ENCODE measurements at places on chromosomes 4 and X.

DNA sequence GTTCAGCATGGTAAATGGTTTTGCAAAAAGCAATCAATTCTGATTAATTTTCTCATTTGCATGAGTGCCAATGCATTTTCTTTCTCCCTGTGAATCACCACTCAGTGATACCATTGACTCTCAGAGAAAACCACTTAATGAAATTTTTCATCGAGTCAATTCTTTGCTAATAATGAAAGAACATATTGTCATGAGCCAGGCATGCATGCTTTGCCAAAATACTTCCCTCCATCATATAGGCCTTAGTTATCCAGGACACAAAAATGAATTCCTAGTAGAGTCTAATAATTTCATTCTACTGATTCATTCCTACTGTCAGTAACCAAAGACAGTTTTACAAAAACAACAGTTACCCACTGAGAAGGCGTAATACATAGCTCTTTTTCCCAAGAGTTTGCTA, 680.0 kb downstream of the TRIML1 start:
- no peak for DNase-seq
- no peak overlapping the region for H3K27ac ChIP-seq
- H3K4me1 ChIP-seq: no peaks in the 10 kb centered on the region
- H3K36me3 ChIP-seq: no peaks in the 10 kb centered on the region

DNA sequence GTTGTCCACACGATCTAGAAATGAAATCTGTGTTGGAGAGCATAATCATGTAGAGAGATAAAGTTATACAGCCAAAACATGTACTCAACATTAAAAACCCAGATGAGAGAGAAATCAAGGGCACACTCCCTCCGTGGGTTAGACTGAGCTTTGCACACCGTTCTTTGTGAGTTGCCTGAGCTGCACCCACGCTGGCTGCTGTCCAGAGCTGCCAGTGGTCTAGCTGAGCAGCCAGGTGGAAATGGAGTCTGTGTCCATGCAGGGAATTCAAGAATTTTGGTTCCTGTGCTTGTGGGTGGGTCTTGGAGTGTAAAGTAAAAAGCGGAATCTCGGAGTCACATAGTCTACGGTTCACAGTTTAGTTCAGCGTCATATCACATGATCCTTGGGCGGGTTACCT, 84.6 kb downstream of the GPR143 start:
- no peak overlapping the region for H3K27ac ChIP-seq
- no peak overlapping the region for H3K4me3 ChIP-seq
- peaks cover 12% of the 10 kb centered on the region for H3K36me3 ChIP-seq
- no peak for DNase-seq

- H3K36me3 ChIP-seq: no peaks in the 10 kb centered on the region
- no peak for DNase-seq
- no peaks in the 10 kb centered on the region for H3K4me1 ChIP-seq
- H3K27ac ChIP-seq: no peak overlapping the region
Measured at GRCh38 chrX:17372052-17372451, 2.9 kb upstream of the NHS start.

- no peak for DNase-seq
- H3K27me3 ChIP-seq: no peaks in the 10 kb centered on the region
- H3K36me3 ChIP-seq: no peaks in the 10 kb centered on the region
Measured at GRCh38 chr4:59381591-59381990, 1818.5 kb upstream of the ADGRL3 start.

- DNase-seq: no peak
- H3K4me1 ChIP-seq: no peaks in the 10 kb centered on the region
- no peaks in the 10 kb centered on the region for H3K27me3 ChIP-seq
Measured at GRCh38 chr4:97507587-97508245, 635.6 kb downstream of the STPG2 start.

- no peaks in the 10 kb centered on the region for H3K27me3 ChIP-seq
- no peaks in the 10 kb centered on the region for H3K4me1 ChIP-seq
- H3K36me3 ChIP-seq: no peaks in the 10 kb centered on the region
- no peak for DNase-seq
- H3K27ac ChIP-seq: no peak overlapping the region
- H3K4me3 ChIP-seq: no peak overlapping the region
Measured at GRCh38 chr4:52788806-52789205, 37.6 kb upstream of the ERVMER34-1 start.

DNA sequence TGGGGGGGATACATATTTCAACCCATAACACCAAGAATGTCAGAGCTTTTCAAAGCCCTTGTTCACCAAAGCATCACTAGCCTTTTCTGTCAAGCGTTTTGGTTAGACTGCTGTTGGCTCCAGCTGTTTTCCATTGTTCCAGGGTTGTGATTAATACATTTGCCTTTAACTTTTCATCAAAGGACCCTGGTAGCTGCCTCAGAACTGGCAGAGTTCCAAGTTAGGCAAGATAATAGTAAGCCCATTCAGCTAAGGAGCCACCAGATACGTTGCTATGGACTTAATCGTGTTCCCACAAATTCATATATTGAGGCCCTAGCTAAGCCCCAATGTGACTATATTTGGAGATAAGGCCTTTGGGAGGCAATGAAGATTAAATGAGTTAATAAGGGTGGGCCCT, 37.1 kb downstream of the ENOPH1 start:
- H3K27me3 ChIP-seq: no peaks in the 10 kb centered on the region
- DNase-seq: no peak
- H3K36me3 ChIP-seq: peaks cover 20% of the 10 kb centered on the region
- no peak overlapping the region for H3K27ac ChIP-seq
- H3K4me3 ChIP-seq: no peak overlapping the region
- no peaks in the 10 kb centered on the region for H3K4me1 ChIP-seq

GRCh38 chr4:86536151-86536550, 58.0 kb upstream of the PTPN13 start:
- H3K36me3 ChIP-seq: no peaks in the 10 kb centered on the region
- no peaks in the 10 kb centered on the region for H3K27me3 ChIP-seq
- no peak for DNase-seq
- H3K4me3 ChIP-seq: no peak overlapping the region
- H3K27ac ChIP-seq: no peak overlapping the region

- H3K27ac ChIP-seq: no peak overlapping the region
- H3K4me1 ChIP-seq: no peaks in the 10 kb centered on the region
- H3K4me3 ChIP-seq: no peak overlapping the region
Measured at GRCh38 chr4:68773699-68774098, 42.1 kb upstream of the UGT2B10 start.

DNA sequence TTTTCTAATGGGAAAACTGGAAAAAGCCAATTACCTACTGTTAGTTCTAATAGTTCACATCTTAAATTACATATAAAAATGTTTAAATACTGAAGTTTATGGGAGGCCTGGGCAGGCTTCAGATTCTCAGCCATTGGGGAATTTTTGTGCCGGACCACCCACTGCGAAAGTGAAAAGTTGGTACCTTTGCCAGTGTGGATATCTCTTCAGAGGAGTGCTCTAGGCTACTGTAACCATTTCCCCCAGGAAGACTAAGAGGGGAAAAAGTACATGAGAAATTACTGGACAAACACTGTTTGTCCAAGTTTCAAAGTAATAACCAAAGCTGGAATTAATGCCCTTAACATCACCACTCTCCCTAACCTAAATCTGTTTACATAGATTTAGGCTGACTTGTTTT, 20.8 kb downstream of the PITX2 start:
- H3K27me3 ChIP-seq: no peaks in the 10 kb centered on the region
- H3K4me3 ChIP-seq: no peak overlapping the region
- H3K36me3 ChIP-seq: no peaks in the 10 kb centered on the region
- DNase-seq: no peak

- no peaks in the 10 kb centered on the region for H3K4me1 ChIP-seq
- no peak overlapping the region for H3K4me3 ChIP-seq
- no peak overlapping the region for H3K27ac ChIP-seq
- no peak for DNase-seq
- no peaks in the 10 kb centered on the region for H3K36me3 ChIP-seq
Measured at GRCh38 chrX:115367455-115367854, 77.9 kb downstream of the LUZP4 start.

DNA sequence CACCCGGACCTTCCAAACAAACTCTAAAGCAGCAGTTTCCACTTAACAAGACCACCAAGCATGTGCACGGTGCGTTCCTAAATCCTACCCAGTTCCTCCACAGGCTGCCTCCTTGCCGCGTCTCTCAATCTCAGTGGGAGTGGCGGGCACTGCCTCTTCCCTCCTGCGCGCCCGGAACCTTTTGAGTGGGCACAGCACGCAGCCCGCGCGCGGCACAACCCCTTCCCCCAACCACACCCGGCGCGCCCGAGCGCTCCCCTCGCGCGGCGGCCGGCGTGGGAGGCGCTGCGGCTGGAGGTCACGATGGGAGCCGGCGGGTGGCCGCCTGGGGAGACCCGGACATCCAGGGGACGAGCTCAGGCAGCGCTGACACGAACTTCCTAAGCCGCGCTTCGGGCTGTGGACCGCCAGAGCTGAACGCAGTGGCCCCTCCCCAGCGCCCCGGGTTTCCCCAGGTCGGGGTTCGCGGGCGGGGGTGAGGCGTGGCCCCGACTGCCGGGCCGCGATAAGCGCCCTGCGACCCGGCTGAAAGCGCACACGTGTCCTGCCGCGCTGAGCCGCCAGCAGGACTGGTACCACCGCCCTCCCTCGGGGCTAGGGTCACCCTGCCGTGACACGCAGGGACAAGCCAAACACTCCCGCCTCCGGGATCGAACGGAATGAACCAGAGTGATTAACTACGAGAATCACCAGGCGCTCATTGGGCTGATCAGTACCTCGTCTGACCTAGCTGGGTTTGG, at the start of gene ABCG2:
Gene ABCG2 (minus strand): TSS at position 151 of the 740 bp plus-strand sequence. CDS start 18,644 bp downstream, outside the sequence.
- no peaks in the 10 kb centered on the region for H3K36me3 ChIP-seq
- H3K27ac ChIP-seq: no peak within 1 kb of the TSS
- no peaks in the 10 kb centered on the region for H3K27me3 ChIP-seq
- DNase-seq: no peak
- no peaks in the 10 kb centered on the region for H3K4me1 ChIP-seq

GRCh38 chrX:118525174-118525730, 29.6 kb downstream of the DOCK11 start:
- H3K4me1 ChIP-seq: no peaks in the 10 kb centered on the region
- H3K36me3 ChIP-seq: no peaks in the 10 kb centered on the region
- H3K4me3 ChIP-seq: no peak overlapping the region

DNA sequence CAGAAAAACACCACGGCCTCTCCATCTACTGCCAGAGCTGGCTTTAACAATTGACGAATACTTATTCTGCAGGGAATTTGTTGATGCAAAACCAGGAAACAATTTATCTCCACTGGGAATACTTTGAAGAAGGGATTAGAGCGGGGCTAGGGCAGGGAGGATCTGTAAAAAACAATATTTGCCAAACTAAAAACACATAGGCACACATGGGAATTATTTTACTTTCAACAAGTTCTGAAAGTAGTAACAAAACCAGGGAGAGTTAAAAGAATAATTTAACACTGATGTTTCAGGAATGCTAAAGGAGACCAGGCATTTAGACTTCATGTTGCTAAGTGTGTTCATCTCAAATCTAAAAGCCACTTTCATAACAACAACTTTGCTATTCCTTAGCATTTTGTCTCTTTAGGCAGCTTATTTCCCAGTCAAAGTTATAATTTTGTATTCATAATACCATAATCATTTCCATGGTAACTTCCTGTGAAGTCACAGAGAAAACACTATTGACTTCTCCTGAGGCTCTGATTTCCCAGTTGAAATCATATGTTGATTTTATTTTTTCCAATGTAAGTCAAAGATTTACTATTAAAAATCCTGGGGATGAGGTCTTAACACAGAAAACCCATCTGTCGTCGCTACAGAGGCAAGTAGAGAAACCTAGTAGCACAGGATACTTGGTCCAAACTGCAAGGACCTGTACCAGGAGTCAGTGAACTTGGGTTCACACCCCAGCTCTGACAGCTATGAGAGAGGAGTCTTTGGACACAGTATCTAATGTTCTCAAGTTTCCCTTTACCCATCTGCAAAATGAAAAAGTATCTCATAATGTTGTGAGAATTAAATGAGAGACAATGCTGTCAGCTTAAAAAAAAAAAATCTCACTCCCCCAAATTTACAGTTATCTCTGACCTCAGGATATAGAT, 69.3 kb downstream of the SH3RF1 start:
- no peak overlapping the region for H3K4me3 ChIP-seq
- no peaks in the 10 kb centered on the region for H3K4me1 ChIP-seq
- no peaks in the 10 kb centered on the region for H3K27me3 ChIP-seq
- no peak overlapping the region for H3K27ac ChIP-seq
- no peak for DNase-seq

DNA sequence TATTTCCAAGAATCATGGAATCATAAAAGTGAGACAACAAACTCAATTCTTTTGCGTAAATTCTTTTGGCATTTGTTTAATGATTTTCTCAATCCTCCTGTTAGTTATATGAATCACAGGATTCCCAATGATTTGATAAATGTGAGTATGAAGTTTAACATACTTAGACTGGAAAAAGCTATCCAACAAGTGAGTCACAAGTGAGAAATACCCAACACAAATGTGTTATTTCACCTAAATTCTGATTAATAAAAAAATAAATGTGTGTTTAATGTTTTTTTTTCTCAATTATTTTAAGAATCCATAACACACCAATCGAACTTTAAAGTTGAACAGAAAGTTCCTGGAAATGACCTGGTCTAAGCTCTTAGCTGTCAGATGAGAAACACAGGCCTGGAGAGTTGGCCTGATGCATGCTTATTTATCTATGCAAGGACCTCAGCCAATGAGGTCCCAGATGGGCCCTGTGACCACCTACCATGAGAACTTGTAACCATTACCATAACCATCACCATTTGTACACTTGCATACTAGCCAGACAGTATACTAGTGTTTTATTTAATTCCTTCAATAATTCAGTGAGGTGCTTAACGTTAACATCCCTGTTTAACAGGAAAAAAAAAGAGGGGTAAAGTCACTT, 386.7 kb downstream of the SPRY1 start:
- no peak for DNase-seq
- H3K27ac ChIP-seq: no peak overlapping the region
- H3K27me3 ChIP-seq: no peaks in the 10 kb centered on the region
- H3K4me1 ChIP-seq: no peaks in the 10 kb centered on the region
- H3K4me3 ChIP-seq: no peak overlapping the region

DNA sequence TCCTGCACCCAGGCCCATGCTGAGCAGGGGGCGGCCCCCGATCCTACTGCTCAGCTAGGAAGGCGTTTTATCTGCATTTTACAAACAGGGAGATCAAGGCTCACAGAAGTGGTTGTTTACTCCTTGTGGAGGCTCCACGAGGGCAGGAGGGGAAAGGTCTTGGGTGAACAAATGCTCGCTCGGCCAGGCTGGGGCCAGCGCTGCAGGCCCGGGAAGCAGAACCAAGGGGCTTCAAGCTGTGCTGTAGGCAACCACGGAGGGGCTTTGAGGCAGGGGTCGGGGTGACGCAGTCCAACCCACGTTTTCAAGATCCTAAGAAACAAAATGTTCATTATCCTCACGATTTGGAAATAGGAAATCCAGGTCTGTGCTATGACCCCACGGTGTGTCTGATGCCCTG, 125.8 kb downstream of the HMX1 start:
- no peak overlapping the region for H3K27ac ChIP-seq
- H3K27me3 ChIP-seq: no peaks in the 10 kb centered on the region
- H3K4me1 ChIP-seq: no peaks in the 10 kb centered on the region
- H3K4me3 ChIP-seq: no peak overlapping the region
- H3K36me3 ChIP-seq: no peaks in the 10 kb centered on the region
- DNase-seq: no peak
